ENCODE measurements at places on chromosomes 1 and 21.
A peak's percentile ranks its signal among the peaks of the same experiment; 100 is the strongest.

GRCh38 chr1:200392625-200393185 lies 17.1 kb downstream of the ZNF281 start:
- DNase-seq: no peak

DNA sequence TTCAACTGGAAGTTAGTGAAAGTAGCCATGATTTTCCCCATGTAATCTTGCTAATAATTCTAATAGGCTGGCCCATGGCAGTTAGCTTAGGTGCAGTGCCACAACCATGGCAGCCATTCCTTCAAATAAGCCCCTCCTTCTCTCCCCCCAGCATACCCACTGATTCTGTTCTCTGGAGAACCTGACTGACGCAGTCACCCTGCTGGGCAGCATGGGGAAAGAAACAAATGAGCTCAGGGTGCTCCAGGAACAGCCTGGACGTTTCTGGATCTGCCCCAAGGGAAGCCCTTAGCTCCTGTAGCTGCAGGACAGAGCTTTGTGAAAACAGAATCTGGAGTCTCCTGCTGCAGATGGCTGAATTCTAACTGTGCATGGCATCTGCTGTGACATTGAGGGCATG lies 22.5 kb downstream of the SNAP47 start:
- DNase-seq: no peak

DNA sequence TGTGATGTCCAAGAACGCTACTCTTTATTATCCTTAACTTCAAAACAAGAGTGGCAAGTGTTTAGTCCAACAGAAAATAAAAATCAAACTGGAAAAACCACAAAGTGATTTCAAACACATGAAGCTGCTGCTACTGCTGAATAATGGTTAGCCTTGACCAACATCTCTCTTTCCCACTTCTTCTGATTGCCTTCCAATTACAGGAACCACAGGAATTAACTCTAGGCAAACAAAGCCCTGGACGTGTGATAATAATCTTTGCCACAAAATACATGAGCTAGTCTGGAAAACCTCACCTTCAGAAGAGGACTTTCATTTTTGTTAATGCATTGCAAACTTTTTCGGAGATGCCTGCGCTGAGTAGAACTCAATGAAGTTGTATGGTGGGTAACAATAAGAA lies 48.6 kb upstream of the COL11A1 start:
- no peak for DNase-seq

DNA sequence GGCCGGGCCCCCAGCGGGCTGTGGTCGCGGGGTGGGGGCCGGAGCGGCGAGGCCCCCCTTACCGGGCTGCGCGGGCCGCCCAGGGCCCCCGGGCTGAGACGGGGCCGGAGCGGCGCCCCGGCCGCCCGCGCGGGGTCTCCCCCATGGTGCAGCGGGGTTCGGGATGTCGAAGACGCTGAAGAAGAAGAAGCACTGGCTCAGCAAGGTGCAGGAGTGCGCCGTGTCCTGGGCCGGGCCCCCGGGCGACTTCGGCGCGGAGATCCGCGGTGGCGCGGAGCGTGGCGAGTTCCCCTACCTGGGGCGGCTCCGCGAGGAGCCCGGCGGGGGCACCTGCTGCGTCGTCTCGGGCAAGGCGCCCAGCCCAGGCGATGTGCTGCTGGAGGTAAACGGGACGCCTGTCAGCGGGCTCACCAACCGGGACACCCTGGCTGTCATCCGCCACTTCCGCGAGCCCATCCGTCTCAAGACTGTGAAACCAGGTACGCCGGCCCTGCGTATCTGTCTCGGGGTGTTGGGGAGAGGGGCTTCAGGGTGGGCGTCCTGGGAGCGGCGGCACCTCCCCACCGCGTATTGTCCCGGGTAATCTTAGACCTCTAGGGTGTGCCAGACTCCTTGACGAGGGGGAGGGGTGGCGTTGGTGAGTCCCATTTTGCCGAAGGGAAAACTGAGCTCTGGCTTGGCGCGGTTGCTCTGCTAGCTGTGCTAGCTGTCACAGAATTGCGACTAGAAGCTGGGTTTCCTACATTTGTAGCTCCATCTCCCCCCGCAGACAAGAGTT lies 745 bp downstream of the MAGI3 start:
- DNase-seq: peak; percentile 5

DNA sequence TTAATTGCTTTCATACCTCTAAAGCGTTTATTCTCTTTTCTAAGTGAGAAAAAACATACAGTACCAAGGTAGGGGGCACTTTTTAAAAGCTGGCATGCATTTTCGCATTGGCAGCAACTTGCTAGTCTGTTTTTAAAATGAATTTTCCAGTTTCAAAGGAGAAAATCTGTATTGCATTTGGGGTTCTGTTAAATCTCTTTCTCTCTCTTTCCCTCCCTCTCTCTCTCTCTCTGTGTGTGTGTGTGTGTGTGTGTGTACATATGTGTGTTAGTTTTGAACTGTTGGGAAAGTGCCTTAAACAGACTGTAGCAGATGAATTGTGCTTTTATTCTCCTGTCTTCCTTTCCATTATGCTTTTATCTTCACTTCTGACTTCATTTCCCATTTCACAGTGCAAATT lies 7.3 kb downstream of the NIBAN1 start:
- no peak for DNase-seq

Data from stimulated activated CD4-positive, alpha-beta T cell treated with anti-CD3 and anti-CD28 coated beads, Interleukin-1b, Interleukin-23, amount 100 ng/mL, for 1 hour (primary cell).